ENCODE measurements at places on chromosomes 3 and 15. TPM values are rescaled to one million over a fixed set of nuclear protein-coding genes. Genes with fewer than 3 reads are reported as not detected.

ZNF35 gene
- 9.7 TPM for total RNA-seq

ZNF620 gene
- 0.83 TPM for total RNA-seq

ZDHHC19 gene
- total RNA-seq: not detected

FAM43A gene
- 23.8 TPM for total RNA-seq

PLCL2 gene
- 8.5 TPM for total RNA-seq

All from smooth muscle cell of the pulmonary artery (primary cell).